Calu3 (cell line): ENCODE measurements at places on chromosomes 5 and 9. TPM values are rescaled to one million over a fixed set of nuclear protein-coding genes. Genes with fewer than 3 reads are reported as not detected.

The CARTPT gene
- total RNA-seq, result not detected in 2 replicates

- no peak for DNase-seq
These were observed 79.0 kb downstream of the SPRY4 start for GRCh38 chr5:142245786-142246185.

DNA sequence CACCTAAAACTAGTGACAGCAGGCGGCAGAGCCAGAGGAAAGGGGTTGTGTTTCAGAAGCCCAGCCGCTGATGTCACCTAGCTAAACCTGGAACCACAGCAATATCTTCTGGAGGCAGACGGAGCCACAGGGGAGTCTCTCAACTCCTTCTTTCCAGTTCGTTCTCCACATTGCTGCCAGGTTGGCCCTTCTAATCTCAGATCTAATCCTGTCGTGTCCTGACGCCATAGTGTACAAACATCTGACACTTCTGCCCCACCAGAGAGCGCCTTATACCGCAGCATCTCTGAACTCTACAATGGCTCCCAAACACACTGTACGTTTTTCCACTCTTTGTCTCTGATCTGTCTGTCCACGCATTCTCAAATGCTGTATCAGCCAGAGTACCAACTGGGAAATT, 240.0 kb downstream of the SMARCA2 start:
- DNase-seq, result no peak

DNA sequence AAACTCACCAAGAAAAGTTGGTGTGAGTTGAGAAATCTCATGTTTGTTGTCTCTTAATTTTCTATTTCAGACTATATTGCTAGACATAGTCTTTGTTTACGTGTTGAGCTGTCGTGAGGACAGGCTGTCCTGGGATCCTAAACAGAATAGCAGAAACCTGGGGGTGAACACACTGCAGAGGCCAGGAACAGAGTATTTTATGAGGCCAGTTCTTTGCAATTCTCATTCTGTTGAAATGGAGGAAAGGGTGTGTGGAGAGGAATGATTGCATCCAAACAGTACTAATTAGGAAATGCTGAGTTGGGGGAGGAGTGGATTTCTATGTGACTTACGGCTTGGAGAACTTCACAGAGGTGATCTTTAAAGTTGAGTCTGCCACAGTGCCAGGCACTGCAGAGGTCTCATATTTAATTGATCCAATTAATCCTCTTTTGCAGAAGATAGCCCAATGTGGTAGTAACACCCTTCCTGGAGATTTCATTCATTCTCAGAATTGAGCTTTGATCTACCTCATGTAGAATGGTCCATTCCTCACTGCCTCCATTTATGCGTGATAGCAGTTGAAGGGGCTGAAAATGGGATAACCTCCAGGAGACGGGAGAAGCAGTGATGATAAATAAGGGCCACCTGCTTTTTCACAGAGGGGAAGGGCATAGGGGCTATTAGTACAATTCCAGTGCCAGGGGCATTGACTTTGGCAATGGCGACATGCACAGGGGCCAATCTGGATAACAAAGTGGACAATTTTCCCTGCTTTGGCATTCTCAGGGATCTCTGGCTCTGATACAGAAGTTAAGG, 84.7 kb upstream of the TNFAIP8 start:
- no peak for DNase-seq

- DNase-seq, result no peak
These were observed 419.9 kb downstream of the PDE4D start for GRCh38 chr5:59473611-59474010.
